ENCODE measurements at places on chromosomes 16 and 17.
A peak's percentile ranks its signal among the peaks of the same experiment; 100 is the strongest.

GRCh38 chr16:56409195-56409594 lies 16.1 kb downstream of the AMFR start:
- DNase-seq, result peak; percentile 74

- DNase-seq, result no peak
Measured at GRCh38 chr17:35560703-35561102, at the start of gene SLFN14. Gene SLFN14, minus strand, starts transcription at chr17:35560819. Its CDS starts 2,757 bp downstream, at chr17:35558062.

- no peak for DNase-seq
Measured at GRCh38 chr17:60352071-60352470, 39.9 kb downstream of the USP32 start.

DNA sequence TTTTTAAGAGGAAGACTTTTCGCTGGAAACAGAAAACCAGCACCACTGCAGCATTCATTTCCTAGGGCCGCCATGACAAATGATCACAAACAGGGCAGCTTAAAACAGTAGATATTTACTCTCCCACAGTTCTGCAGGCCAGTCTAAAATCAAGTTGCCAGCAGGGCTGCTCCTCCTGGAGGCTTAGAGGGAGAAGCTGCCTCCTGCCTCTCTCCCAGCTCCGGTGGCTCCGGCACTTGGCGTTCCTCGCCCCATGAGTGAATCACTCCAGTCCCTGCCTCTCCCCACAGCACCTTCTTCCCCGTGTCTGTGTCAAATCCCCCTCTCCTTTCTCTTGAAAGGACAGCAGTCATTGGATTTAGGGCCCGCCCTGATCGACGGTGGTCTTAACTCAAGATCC lies 72.1 kb downstream of the SOCS1 start:
- DNase-seq, result no peak

DNA sequence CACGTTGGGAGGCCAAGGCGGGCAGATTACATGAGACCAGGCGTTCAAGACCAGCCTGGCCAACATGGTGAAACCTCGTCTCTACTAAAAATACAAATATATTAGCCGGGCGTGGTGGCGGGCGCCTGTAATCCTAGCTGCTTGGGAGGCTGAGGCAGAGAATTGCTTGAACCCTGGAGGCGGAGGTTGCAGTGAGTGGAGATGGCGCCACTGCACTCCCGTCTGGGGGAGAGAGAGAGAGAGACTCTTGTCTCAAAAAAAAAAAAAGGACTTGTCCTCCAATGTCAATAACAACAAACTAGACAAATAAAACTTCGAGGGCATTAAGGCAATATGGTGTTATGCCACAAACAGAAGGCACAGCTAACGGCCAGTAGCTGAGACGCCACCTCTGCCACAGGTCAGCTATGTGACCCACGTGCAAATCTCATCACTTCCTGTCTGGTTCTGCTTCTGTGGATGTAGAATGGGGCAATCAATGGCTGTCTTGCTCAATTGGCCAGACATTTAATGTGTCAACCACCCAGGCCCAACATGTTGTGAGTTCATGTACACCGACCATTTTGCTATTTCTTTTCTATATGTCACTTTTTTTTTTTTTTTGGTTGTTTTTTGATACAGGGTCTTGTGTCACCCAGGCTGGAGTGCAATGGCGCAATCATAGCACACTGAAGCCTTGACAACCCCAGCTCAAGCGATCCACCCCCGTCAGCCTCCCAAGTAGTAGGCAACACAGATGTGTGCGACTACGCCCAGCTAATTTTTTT lies 834 bp upstream of the TXNDC11 start:
- peak; percentile 88 for DNase-seq

- peak; percentile 19 for DNase-seq
Measured at GRCh38 chr16:483341-484075, 44.0 kb upstream of the CAPN15 start.

DNA sequence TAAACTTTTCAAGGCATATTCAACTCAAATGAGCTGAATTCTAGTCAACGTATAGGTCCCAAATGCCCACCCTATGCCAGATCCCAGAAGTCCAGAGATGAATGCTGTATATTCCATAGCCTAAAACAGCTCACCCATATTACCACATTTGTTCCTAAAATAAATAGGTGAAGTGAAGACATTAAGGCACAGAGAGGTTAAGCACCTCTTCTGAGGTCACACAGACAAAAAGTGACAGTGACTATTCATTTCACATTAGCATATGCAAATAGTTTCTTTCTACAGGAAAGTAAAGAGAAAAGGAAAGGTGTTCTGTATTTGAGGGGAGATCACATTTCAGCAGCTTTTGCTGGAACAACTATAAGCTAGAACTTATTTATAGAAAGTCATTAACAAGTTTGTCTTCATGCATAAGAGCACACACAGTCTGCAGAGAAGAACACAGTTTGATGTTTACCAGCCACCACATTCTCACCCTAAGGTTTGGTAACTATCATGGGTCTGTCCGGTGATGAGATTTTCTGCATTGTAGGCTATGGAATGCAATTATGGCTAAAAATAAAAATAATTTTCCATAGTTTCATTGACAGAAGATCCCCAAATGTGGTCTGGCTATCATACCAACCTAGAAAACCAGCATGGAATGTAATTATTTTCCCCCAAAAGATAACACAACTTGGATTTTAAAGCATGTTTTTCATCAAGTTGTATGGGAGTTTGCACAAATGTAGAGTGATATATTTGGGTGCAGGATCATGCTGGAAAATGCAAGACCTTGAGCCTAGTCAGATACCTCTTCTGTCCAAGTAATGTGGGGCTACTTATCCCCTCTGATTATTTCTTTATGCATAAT lies 402.1 kb downstream of the UTP18 start:
- DNase-seq, result no peak

DNA sequence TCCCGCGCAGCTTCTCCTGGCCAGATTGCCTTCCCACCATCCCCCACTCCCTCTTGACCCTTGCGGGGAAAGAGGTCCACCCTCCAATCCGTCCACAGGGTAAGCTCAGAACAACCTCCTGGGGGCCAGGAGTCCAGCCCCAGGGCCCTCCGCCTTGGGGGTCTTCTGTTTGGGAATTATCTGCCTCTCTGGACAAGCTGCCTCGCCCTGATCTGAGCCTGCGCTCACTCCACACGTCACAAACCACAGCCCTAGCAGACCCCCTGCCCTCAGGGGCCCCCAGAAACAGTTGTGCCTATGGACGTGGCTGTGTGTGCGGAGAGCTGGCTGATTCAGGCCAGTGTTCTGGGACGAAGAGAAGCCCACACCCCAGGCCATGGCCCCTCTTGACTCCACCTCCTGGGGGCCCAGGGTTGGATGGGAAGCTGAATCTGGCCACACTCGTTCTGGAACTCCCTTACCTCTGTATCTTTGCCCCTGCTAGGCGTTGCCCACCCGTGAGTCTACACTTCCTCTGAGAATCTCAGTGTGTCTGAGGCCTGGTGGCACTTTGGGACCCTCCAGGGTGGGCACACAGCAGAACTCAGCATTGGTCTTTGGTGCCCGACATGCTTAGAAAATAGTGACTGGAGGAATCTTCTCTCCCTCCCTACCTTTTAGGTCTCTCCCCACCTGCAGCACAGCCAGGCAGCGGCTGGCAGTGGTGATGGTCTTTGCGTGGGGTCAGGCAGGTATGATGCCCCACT lies 119.9 kb upstream of the SMURF2 start:
- DNase-seq, result no peak

DNA sequence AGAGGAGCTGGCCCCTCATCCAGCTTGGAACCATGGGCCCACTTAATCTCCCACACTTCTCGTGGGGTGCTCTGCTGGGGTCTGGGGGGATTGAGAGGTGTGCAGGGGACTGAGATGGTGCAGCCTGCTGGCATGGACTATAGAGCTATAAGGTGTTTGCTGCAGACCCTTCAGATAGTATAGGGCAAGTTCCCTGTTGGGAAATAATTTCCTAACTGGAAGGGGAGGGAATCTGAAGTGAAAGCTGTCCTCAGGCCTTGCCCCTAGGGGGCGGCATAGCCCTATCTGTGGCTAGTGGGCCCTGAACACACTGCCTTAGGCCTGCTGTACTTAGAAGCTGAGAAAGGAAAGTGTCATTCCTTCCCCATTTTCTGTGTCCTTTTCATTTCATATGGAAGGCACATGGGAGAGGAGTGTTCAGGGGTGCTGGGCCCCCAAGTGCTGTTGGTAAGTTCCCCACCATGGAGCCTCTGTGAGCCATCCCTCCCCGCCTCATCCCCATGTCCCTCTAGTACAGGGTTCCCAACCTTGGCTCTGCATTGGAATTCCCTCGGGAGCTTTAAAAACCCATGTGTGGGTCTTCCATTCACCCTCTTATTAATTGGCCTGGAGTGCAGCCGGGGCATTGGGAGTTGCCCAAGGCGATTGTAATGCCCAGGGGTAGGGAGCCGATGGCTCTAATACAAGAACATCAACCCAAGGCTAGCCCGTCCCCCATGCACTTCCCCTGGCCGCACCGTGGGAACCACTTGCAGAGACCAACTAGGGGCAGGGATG lies 19.7 kb downstream of the GOSR2 start:
- peak; percentile 83 for DNase-seq
